ENCODE measurements at places on chromosomes 2 and 18.

DNA sequence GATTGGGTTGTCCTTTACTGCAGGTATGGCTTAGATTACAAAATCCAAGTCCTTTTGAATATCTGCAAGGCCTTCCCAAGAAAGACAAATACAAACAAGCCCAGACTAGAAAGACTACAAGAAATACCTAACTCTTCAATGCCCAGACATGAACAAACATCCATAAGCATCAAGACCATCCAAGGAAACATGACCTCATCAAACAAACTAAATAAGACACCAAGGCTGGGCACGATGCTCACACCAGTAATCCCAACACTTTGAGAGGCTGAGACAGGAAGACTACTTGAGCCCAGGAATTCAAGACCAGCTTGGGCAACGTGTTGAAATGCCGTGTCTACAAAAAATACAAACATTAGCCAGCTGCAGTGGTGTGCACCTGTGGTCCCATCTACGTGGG is 31.7 kb downstream of the MAP4K3 start:
- no peak for DNase-seq

GRCh38 chr2:160418853-160419252 is 74.8 kb downstream of the RBMS1 start:
- no peak for DNase-seq

DNA sequence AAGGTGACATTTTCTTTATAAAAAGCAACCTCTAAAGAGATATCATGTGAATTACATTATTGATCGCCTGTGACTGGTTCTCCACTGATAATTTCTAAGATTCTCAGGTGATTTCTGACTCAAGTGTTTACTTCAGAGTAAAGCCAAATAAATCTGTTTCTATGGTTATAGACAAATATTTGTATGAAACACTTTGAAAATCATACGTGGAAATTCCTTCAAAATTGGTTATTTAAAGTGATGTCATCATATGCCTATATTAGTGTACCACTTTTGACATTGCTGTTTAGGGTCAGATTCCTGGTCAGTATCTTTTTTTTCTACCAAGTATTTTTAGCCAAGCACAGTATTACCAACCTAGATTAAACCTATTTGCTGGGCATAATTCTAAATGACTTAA is 881.3 kb upstream of the FAM98A start:
- no peak for DNase-seq

- DNase-seq = no peak
These were observed 69.0 kb upstream of the DDX18 start for GRCh38 chr2:117745537-117745936.

GRCh38 chr2:227826019-227826521 is 12.4 kb downstream of the CCL20 start:
- no peak for DNase-seq

GRCh38 chr2:1969701-1970015 is 225.3 kb upstream of the PXDN start:
- DNase-seq = no peak

GRCh38 chr2:71697106-71698004 is 244.0 kb downstream of the DYSF start:
- no peak for DNase-seq

DNA sequence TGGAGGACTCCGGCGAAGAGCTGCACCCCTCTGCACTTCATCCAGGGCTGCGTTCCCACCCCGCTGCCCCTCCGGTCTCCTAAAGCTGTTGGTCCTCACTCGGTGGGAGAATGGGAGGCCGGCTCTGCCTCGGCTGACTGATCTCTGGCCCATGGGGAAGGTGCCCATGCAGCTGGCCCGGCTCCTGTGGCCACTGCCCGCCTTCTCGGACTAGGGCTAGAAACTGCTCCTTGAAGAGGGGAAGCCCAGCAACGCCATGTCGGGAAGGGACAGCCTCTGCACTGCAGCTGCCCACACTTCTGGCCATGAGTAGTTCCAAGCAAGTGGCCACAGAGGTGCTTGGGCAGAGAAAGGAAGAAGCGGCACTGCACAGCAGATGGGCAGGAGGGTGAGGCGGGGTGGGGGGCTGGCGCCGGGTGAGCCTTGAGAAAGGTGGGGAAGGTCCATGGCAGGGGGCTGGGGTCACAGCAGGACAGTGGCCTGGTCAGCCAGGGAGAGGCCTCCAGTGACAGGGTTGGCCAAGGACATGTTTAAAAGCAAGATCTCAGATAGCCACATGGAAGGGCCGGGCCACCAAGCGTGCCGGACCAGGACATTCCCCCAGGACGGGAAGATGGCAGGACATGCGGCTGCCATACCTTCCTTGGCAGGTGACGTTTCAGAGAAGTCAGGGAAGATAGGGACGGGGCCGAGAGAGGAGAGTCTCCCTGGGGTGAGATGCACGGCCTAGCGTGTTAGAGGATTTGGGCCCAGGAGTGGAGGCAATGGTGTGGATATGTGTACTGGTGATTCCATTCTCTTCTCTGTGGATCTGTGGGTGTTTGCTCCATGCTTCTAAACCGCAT is 158.8 kb upstream of the HDAC4 start:
- DNase-seq = no peak

- DNase-seq = no peak
These were observed 994 bp upstream of the DTNA start for GRCh38 chr18:34709104-34709503.

DNA sequence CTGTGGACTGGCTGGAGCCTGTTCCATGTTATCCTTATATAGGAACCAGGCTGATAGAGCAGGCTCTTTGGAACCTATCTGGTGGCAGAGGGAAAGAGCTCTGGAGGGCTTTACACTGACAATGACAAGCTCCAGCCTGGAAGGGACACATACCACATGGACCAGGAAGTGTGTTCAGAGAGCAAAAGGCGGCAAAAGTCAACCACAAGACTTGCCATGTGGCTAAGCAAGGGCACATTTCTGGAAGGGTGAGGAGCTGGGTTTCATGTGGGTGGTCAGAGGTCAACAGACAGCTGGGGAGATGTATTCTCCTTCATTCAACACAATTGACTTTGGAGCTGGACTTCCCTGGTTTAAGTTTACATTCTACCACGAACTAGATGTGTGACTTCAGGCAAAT is 325.2 kb downstream of the DYSF start:
- no peak for DNase-seq

DNA sequence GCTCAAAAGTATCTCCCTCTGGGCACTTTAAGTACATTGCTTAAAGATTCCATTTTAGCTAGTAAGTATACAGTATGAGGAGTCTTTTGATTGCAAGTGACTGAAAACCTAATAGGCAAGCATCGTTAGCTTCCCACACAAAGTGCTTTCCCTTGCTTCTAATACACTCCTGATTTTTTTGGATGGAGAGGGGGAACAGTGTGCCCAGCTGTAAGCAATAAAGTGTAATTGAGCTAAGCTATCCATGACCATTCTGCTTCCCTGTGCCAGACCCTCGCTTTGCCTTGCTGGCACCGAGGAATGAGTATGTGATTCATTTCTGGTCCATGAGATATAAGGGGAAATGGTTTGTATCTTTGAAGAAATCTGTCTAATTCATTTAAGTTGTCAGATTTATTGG is 3.8 kb upstream of the ZNF24 start:
- DNase-seq = no peak

GRCh38 chr2:100052650-100053049 is 89.7 kb downstream of the AFF3 start:
- DNase-seq = no peak

GRCh38 chr2:12183032-12183645 is 436.7 kb downstream of the LPIN1 start:
- no peak for DNase-seq

DNA sequence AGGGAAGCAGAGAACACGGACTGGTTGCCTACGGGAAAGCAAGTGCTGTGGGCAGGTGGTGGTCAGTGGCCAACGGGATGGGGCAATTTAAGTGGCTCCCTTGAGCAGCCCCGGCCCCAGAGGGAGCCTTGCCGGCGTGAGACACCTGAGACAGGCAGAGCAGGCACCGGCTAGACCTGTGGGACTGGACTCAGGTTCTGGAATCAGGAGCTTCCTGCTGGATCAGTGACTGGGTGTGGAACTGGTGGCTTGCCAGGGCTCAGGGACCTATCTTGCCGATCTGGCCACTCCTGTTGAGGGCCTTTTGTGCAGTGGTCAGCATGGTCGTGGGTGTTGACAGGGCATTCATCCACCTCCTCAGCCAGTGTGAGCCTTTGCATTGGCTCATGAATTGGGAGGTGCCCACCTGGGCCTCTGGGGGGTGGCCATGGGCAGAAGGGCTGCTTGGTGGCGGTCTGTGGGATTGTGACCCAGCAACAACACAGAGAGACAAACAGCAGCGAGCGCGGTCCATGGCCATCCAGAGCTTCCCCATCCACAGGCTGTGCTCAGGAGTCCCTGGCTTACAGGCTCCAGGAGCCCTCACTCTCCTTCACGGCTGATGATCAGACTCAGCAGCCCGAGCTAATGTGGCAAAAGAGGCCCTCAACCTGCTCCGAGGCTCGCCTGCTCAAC is 85.4 kb upstream of the ZNF516 start:
- DNase-seq = no peak

- DNase-seq = no peak
These were observed 273.9 kb upstream of the EPAS1 start for GRCh38 chr2:46023165-46023854.

DNA sequence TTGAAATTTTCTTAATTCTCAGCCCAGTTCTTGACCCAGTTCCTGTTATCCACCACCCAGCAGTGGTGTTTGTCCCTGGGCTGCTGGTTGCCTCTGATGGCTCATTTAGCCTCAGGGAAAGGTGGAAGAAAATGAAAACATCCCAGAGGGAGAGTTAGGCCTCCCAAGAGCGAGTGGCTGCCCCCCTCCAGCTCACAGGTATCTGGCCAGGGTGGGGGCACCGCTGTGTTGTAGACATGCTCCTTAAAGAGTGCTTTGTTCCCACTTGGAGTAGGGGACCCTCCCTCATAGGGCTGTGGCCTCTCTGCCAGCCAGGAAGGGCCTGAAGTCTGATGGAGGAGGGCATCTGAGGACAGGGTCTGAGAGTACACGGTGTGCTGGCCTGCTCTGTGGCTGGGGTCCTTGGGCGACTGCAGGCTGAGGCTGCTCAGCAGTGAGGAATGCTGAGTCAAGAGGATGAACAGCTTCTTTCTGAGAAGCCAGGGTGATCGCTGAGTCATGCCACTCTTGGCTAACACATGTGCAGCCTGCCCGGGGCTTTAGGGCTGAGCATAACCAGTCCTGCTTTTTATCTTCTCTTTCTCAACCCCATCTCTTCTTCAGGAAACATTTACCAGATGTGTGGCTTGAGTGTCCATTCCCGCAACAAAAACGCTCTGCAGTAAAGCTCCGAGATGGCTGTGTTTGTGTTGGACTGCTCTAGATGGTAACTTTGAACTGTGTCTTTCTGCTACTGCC is 72.3 kb downstream of the IL1R2 start:
- peak; percentile 92 for DNase-seq

DNA sequence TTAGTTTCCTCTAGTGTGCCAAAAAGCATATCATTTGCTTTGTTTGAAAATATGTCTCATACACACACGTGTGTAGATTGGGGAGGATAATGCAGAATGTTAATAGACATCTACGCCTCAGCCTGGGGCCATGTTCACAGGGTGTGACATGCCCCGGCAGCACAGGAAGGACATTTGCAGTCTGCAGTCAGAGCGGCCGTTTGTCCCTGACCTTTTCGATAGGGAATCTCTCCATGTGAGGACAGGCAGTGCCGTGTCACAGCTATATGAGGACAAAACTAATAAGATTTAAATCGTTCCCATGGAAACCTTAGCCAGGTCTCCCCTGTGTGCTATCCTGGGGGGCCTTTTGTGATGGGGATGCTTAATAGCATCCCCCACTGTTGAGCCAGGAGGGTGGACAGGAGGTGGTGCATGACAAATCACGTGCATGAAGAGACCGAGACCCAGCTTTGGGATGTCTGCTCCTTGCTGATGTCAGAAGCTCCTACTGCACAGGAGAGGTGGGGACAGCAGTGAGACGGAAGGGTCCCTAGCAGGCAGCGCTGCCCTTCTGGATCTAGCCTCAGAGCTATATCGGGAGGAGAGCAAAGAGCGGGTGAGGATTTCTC is 100.6 kb downstream of the RNF144A start:
- no peak for DNase-seq

DNA sequence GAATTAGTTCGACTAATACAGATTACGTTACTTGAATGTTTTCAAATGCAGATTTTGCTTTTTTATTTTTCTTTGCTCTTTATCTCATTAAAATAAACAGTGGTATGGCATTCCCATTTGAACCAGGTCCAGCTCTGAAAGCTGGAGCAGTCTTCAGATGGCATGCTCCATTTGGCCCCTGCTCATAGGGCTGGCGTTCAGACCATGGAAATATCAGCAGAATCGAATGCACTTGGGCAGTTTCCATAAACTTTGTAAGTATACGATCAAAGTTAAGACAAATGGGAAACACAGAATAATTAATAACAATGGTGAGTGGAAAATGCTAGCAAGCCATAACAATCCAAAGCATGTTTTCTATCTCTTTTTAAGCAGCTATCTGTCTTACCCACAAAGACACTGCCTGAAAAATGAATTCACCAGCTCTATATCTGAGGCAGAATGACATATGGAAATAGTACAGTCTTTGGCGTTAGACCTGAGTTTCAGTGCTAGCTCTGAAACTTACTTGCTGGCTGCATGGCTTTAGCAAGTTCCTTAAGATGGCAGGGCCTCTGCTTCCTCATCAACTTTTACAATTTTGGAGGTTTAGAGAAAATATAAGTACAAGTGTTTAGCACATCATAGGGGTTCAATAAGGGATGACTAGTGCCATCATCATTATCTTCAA is 131.6 kb downstream of the BCL2 start:
- no peak for DNase-seq

GRCh38 chr2:125092276-125093009 is 1067.4 kb downstream of the CNTNAP5 start:
- DNase-seq = no peak

GRCh38 chr2:158723921-158724802 is 71.0 kb upstream of the DAPL1 start:
- DNase-seq = peak; percentile 26

DNA sequence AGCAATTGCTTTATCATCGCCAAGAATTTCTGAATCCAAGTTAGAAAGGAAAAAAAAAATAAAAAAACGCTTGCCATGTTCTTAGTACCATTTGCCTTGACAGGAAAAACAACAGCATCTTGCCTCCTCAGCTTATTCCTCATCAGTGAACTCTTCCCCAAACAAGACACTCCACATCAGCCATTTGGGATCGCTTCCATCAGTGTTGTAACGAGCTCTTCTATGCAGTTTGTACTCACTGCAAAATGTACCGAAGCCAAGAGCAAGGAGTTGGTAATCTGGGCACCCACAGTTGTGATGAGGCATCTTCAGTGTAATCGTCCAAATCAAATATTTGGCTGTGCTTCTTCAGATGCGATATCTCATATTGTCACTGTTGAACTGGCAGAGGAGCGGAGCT is 503.7 kb downstream of the TMEM182 start:
- no peak for DNase-seq
